T-helper 1 cell (primary cell): ENCODE measurements at places on chromosomes 7 and 10.

GRCh38 chr10:88941026-88941425, 11.5 kb downstream of the ACTA2 start:
- DNase-seq = no peak

DNA sequence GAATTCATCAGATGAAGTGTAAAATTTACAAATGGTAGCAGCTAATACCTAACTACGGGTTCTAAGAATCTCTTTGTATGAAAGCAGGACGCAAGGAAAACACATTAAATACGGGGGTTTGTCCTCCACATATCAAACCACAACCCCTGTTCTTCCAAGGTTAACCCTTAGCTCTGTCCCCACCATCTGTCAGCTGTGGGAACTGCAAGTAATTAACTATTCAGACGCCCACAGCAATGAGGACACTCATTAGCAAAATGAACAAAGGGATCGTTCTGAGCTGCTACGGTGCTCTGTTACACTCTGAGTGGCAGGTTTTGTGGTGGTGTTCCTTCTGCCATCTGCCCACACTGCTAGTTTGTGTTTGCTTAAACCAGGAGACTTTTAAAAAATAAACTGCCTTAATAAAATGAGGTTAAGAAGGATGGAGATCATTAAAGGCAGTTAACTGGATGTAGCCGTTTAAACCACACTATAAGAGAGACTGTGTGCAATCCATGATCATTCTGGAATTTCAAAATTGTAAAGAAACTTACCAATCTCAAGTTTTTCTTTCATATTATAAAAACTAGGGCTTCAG, 51.4 kb downstream of the C10orf67 start:
- DNase-seq = no peak

GRCh38 chr7:82202107-82202506, 241.5 kb downstream of the CACNA2D1 start:
- no peak for DNase-seq

DNA sequence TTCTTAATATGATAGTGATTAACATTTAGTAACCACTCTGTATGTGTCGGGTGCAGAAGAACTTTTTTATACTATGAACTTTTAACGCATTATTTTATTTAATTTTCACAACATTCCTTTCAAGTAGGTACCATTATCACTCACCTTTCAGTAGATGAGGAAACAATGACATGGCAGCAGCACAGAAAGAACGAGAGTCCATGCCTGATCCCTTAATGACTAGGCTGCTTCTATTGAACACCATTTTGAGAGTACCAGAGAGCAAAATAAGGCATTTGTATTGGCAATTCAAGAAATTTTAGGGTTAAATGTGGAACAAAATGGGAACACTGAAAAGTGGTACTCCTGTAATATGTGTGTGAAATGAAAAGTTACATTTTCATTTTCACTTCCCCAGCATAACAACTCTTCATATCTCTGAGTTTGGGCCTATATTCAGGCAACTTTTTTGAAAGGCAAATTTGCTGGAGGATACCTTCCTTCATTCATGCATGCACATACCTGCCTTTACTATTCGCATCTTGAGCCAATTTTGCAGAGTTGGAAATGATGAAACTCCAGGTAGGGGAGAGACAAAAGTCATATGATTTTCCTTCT, 12.8 kb downstream of the LRRN3 start:
- DNase-seq = no peak

- DNase-seq = no peak
Measured at GRCh38 chr10:87658321-87658795, 1.3 kb upstream of the PAPSS2 start.

- DNase-seq = no peak
Measured at GRCh38 chr10:63392224-63392623, 73.6 kb downstream of the JMJD1C start.

DNA sequence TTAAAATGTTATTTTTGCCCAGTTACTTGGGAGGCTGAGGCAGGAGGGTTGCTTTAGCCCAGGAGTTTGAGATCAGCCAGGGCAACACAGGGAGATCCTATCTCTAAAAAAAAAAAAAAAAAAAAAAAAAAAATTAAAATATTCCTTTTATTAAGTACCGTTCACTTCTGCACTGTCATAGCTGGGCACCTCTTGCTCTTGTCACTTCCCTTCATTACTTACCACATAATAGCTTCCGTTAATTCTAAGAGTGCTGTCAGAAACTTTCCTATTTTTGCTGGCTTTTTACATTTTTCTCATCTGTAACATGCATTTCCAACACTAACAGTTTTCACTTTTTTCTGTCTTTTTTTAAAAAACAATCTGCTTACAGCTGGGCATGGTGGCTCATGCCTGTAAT, 132.9 kb downstream of the PIP4K2A start:
- no peak for DNase-seq

DNA sequence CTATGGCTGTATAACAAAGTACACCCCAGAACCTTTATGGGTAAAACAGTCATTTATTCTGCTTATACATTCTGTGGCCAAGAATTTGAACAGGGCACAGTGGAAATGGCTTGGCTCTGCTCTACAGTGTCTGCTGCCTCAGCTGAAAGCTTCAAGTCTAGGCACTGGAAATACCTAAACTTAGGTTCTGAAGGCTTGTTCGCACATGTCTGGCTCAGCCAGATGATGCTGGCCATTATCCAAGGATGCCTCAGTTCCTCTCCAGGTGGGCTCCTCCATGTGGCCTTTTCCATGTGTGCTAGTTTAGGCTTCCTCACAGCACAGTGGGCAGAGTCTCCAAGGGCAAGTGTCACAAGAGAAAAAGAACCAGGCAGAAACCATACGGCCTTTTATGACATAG, 76.8 kb downstream of the RALA start:
- no peak for DNase-seq

- DNase-seq = no peak
Measured at GRCh38 chr7:37964196-37964595, 43.8 kb downstream of the EPDR1 start.

- no peak for DNase-seq
Measured at GRCh38 chr10:11068861-11069633, 51.4 kb downstream of the CELF2 start.

GRCh38 chr7:47936323-47936722, 11.9 kb downstream of the PKD1L1 start:
- no peak for DNase-seq

DNA sequence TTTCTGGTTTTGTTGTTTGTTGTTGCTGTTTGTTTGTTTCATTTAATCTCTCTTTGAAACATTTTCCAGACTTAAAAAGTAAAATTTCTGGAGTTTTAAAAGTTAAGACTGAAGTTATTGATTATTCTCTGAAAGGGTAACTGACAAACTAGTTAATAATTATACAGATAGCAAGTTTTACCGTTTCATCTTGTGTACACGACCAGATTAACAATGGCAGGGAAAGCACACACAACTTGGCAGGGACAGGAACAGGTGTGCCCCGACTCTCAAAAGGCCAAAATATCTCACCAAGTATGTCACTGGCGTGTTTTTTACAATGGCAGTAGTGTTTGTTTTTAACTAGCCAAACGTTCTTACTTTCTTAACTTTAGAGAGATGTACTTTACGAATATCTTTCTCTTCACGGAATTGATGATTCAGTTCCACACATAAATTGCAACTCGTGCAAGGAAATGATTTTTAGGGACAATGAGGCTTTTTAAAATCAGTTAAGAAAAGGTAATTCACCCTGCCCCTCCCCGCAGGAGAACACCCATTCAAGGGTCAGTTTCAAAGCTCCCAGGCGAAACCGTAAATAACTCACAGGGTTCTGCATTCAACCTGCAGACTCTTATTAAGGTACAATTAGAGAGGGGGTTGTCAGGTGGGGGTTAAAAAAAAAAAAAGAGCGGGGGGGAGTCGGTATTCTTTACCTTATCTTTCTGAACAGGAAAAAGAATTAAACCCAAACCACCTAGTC, 3.5 kb downstream of the CTBP2 start:
- no peak for DNase-seq

DNA sequence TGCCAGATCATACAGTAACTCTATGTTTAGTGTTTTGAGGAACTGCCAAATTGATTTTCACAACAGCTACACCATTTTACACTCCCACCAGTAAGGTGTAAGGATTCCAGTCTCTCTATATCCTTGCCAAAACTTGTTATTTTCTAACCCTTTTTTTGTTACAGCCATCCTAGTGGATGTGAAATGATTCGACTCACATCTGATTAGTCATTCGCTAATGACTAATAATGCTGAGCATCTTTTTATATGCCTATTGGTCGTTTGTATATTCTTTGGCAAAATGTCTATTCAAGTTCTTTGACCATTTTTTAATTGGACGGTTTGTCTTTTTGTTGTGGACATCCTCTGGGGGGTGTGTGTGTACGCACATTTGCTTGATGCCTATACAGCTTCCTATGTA, 142.8 kb downstream of the DGKB start:
- DNase-seq = no peak

GRCh38 chr10:78920011-78920410, 148.8 kb upstream of the ZMIZ1 start:
- DNase-seq = no peak

- DNase-seq = peak; percentile 51
Measured at GRCh38 chr7:26202019-26202990, 760 bp downstream of the CBX3 start.

DNA sequence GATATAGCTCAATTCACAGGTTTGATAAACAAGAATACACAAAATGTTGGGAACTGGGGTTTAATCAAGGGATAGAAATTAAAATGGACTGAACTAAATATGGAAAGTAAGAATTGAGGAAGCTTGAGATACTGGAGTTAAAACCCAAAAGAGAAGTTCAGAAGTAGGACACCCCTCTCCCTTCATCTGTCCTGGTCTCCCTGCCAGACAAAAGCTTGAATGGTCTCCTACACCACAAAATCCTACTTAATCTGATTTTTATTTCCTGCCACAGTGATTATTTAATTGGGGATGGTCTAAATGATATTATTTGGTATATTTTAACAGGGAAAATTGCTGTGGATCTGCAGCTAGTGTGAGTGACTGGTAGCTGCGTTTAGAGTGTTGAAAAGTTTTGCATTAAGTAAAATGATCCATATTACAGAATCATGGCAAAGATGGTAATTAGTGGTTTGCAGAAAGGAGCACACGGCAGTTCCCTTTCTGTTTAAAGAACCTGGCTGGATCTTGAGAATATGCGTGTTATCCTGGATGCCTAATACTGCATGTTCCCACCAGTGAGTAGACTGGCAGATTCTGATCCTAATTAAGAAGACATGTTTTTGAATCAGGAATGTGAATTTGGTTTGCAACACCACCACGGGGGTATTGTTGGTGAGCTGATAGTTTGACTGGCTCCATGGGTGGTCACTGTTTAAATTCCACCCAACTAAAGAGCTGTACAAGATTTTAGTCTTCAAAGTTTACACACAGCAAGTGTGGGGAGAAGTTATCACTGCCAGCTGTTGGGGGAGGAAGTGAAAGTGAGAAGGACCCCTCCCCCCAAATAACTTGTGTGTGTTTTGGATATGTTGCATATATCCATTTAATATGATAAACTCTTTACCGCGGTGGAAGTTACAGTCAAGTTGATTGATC, 5.5 kb downstream of the RBM20 start:
- DNase-seq = no peak

DNA sequence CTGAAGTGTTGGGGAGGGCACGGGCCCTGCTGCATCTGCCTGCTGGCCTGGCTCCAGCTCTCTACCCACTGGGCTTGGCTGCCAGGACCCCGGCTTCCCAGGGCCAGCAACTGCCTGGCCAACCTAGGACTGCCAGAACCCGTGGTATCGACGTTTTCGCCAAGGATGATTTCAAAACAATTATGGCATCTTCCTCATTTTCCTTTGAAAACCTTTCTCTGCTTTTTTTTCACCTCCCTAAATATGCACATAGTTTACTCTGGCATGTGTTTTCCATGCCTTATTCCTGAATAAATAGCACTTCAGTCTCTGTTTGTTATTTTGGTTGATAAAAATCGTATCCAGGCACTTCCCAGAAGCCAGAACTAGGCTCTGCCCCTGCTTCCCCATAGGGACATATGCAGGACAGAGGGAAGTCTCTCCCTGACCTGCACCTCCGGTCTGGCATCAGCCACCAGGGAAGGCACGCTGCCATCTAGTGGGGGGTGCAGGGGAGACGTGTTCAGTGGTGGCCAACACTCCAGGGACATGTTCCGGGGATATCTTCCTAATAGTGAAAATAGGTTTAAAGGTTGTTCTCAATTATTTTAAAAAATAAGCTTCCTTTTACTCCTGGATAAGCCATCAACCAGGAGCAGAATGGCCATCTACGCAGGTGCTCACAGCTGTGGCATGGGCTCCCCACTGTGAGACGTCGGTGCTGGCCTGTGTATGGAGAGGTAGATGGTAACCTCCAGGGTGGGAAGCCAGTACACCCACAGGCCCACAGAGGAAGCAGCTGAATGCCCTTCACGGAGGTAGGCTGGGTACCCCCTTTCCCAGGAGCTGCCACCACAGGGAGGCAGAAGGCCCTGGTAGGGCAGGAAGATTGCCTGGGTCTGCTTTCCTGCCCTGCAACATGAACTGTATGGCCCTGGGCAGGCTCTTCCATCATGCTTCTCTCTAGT, 30.7 kb upstream of the ANTXRL start:
- DNase-seq = no peak

DNA sequence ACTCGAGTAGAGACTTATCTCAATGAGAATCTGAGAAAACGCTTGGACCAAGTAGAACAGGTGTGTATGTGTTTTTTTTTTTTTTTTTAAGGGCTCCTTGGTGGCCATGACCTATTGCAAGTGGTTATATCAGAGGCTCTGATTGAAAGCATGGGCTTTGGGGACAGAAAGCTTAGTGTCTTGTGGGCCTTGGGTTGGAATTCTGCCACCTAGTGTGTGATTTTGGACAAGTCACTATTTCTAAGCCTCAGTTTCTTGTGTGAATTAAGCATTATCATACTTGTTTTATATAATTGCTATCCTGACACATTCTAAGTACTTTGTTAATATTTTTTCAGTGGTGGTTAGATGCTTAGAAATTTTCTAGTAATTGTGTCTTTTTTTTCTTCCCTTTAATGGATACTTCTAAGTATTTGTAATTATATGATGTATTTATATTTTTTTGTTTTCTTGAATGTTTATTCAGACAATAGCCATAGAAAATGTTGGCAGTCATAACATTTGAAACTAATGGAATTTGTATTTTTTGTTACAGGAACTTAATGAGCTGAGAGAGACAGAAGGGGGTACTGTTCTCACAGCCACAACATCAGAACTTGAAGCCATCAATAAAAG, 33.1 kb downstream of the SMC3 start:
- DNase-seq = peak; percentile 58

- DNase-seq = no peak
Measured at GRCh38 chr7:80428161-80429054, 83.5 kb downstream of the GNAT3 start.

GRCh38 chr10:128307820-128308219, 181.6 kb upstream of the MKI67 start:
- DNase-seq = no peak
